ENCODE measurements at places on chromosomes 7 and 10.
A peak's percentile ranks its signal among the peaks of the same experiment; 100 is the strongest.

- no peak for DNase-seq
Observed at GRCh38 chr10:6574664-6575176, 5.4 kb downstream of the PRKCQ start.

- DNase-seq, result no peak
Observed at GRCh38 chr7:24824896-24825295, 67.6 kb upstream of the GSDME start.

- DNase-seq, result no peak
Observed at GRCh38 chr10:85491652-85492051, 874.9 kb downstream of the GRID1 start.

DNA sequence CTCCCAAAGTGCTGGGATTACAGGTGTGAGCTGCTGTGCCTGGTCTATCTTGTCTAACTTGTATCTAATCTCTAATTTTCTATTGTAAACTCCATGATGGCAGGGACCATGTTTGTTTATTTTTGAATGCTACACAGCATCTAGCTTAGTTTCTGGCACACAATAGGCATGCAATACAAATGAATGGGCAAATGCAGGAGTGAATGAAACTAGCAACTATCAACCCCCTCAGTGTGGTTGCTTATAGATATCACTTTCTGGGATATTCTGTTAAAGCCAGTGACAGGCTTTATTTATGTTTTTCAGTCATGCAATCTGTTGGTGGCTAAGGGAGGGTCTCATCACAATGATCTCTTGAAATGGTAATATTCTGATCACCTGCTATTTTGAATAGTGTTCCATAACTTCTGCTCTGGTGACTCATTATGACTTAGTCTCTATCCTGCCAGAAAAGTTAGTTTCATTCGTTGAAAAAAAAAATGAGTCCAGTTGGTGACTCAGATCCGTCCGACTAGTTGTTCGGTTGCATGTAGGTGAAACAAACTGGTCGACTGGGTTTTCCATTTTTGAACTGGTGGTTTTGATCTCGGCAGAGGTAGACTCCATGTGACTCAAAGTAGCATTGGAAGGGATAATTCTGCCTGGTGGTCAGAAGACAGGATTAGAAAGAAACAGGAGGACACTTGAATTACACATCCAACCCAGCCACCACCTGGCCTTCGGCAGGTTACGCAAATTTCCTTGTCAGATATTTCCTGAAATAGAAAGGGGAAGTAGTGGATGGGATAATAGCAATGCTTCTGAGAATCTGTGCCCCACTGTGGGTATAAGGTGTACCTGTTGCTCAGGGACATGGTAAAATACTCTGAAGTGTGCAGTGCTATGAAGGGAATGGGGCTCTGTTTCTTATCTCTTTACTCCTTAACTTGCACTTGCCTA is 76.8 kb downstream of the GATA3 start:
- DNase-seq, result no peak

- no peak for DNase-seq
Observed at GRCh38 chr10:70265032-70265689, 18.6 kb downstream of the NPFFR1 start.

DNA sequence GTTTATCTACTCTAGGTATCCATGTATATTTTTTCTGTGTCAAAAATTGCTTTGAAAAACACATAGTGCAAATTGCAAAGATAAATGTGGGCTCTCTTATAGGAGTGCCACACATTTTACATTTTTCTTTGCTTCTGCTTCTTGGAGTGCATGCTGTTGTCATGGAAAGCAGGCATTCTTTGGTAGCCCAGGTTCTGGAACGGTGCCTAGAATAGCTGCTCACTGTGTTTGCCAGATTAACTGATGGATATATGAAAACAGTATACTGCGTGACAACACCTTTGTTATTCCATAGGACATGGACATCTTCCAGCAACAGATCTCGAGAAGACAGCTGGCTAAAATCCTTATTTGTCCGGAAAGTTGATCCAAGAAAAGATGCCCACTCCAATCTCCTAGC is 13.4 kb downstream of the NIPSNAP2 start:
- no peak for DNase-seq

GRCh38 chr10:60197206-60197605 is 192.5 kb downstream of the ANK3 start:
- no peak for DNase-seq

DNA sequence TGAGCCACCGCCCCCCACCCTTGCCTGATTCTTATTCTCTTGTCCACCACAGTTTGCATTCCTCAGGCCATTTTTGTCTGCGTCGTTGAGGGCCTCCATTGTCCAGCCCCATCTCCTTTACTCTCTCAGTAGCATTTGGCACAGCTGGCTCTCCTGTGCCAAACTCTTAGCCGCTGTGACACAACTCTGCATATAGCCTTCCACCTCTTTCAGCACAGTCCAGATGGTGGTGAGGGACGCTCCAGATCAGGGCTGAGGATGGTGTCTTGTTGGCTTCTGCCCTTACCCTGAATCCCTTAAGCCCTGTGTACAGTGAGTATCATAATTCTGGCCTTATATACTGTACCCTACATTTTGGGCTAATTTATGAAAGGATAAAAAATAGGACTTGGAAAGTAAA is 45.6 kb downstream of the BMPR1A start:
- no peak for DNase-seq

- no peak for DNase-seq
Observed at GRCh38 chr10:42974693-42975002, 102.2 kb upstream of the RET start.

- no peak for DNase-seq
Observed at GRCh38 chr10:82420001-82420400, 545.0 kb downstream of the NRG3 start.

DNA sequence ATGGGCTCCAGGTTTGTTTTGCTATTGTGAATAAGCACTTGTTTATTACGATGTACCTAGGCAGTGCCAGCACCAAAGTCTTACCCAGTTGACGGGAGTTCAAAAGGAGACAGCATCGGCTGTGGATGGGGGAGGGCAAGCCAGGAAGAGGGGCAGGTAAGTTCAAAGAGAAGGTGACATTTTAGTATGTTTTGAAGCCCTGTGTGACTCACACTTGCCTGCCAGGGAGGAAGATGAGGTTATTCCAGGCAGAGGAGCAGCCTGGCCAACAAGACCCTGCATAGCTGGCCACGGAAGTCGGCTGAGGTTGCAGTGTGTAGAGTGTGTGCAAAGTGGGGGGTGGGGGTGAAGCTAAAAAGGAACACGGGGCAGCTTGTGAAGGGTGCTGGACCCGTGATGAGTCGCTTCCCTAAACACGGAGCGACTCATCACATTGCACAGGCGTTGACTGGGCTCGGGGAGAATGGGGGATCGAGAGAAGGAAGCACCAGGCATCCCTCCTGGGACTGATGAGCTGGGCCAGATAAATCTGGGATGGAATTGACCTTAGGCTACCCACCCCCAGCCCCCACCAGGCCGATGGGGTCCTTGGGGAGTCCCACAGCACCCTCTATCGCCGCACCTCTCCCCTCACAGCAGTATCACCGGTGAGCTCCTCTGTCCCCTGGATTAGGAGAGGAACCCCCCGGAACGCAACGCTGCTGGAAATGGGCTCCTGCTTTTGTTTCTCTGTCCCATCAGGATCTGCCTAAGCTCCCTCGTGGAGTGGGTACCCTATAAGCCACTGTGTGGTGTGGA is 97.9 kb upstream of the IKZF1 start:
- DNase-seq, result no peak

DNA sequence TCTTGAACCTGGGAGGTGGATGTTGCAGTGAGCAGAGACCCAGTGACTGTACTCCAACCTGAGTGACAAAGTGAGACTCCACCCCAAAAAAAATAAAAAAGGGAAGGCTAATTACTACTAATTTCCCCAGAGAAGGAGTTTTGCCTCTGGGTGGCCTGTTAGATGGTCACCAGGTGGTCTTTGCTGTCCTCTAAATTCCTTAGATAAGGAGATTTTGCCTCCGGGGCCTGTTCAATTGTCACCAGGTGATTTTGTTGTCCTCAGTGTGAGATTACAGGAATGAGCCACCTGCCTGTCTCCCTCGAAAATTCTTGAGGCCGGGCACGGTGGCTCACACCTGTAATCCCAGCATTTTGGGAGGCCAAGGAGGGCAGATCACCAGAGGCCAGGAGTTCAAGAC is 24.4 kb upstream of the ZMIZ2 start:
- DNase-seq, result no peak

DNA sequence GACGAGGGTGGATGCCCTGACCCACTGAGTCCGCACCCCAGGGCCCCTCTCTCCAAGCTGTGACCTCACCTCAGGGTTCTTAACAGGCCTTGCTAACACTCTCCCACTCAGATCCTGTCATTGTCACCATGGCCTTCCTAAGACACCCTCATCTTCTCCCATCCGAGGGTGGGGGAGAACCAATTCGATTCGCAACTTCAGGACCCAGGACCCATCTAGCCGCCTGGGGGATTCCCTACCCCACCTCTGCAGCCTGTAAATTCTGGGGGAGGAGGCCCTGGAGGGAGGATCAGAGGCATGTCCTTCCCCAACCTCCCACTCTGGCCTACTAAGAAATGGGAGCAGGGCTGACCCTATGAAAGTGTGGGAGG is 17.4 kb downstream of the TRIM8 start:
- DNase-seq, result no peak

- DNase-seq, result peak; percentile 69
Observed at GRCh38 chr10:59865101-59865500, 41.3 kb downstream of the CCDC6 start.

DNA sequence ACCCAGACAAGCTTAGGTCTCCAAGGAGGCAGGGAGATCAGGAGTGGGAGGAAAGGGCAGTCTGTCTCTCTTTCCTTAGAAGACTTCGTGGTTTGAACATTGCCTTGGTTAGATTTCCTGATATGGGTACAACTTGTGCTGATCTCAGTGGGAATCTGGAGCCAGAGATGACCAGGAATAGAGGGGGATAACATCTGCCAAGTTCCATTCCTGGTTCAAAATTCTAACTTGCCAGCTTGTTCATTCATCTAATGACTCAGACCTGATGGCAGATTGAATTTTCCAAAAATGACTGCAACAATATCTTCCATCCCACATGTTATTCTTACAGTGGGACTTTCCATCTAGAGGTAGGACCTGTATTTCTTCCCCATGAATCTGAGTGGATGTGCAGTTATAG is 394.3 kb upstream of the PODXL start:
- no peak for DNase-seq

Data from B cell (primary cell).